ENCODE measurements at places on chromosomes 2 and 18.

DNA sequence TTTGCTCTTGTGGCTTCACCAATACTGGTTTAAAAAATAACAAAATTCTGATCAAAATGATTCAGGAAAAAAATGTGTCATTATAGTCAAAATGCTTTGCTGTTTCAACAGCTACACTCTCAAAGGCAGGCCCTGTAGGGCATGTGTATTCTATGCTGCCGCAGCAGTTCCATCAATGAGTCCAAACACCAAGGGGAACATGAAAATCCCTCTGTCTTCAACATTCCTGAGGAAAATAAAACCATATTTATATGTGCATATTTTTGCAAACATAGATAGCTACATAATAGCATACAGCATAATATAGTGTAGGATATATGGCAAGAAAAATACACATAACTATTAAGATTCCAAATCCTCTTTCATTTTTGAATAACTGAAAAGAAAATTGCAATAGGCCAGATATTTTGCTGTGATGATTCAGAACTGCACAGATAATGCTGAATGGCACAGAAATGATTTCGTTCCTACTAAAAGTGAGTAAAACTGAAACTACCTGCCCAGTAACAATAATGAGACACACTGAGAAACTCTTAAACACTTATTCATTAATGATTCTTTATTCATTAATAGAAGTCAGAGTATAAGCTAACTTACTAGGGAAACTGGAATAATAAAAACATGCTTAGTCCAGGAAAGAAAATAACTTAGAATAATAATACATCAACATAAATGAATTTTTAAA lies 343.8 kb downstream of the SUCLG1 start:
- no peak for DNase-seq

DNA sequence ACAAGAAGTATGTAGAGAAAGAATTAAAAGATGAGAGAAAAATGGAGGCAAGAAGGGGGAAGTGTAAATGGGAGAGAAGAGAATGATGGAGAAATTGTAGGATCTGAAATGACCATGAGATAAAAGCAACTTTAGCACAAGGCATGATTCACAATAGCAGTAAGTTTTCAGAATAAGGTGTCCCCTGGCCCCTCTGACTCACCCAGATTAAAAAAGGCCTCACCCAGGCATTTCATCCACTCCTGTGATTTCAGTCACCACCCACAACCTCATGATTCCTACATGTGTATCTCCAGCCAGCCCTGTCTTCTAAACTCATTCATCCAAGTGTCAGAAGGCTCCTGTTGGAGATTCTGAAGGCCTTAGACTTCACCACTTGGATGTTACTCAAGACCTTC lies 56.6 kb downstream of the SP100 start:
- DNase-seq = no peak

- DNase-seq = no peak
Observed at GRCh38 chr2:204278454-204278853, 266.8 kb upstream of the PARD3B start.

GRCh38 chr2:2812117-2812516 lies 481.0 kb upstream of the MYT1L start:
- no peak for DNase-seq

DNA sequence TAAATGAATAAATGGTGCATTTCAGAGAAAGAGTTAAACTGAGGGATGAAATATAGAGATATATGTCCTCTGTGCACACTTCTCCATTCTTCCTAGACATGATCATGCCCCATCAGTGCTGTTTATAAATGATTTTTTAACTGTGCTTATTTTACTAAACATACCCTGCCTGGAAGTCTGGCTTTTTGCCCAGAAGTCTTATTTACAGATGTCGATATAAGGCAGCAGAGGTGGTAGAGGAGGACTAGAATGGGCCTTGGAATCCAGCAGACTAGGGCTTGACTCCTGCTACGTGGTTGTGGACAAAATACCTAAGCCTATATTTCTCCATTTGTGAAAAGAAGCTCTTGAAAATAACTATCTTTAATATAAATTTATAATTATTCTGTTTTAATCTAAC lies 355.5 kb downstream of the RAD51AP2 start:
- DNase-seq = no peak

GRCh38 chr2:83561592-83561991 lies 897.5 kb downstream of the SUCLG1 start:
- DNase-seq = no peak

GRCh38 chr2:197212344-197213262 lies 98.0 kb downstream of the ANKRD44 start:
- no peak for DNase-seq

- no peak for DNase-seq
Observed at GRCh38 chr18:44033144-44033701, 647.5 kb upstream of the SETBP1 start.

GRCh38 chr2:60385648-60386047 lies 167.8 kb downstream of the BCL11A start:
- DNase-seq = no peak

DNA sequence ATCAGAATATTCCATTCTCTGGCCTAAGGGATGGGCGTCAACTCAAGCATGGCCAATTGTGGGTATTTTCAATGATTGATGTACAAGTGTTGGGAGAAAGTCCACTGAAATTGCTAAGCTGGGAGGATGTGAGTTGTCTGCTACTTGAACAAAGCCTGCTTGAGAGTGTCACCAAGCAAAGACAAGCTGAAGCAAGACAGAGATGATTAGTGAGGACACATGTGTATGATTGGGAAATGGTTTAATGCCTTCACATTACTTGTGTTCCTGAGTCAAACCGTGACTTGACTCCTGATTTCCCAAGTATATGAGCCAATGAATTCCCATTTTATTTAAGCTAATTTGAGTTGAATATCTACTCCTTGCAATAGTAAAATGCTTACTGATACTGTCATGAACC lies 23.7 kb upstream of the NRP2 start:
- no peak for DNase-seq

DNA sequence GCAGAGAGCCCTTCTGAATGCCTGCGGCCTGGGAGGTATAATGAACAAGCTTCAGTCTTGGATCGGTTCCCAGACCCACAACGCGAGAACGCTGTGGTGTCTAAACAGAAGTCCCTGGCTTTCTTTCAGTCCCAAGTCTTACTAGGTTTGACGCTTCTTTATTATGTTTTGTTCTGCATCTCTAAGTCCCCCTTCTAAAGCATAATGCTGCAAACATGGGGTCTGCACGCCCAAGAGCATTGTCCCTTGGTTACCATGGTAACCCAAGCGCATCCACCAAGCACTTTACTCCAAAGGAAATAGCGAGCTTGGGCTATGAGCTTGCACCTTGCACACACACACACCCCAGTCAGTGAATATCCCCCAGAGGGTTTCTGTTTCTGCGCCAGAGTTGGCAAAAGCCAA lies 193.7 kb downstream of the INO80D start:
- no peak for DNase-seq

GRCh38 chr2:9771481-9772017 lies 71.7 kb upstream of the TAF1B start:
- no peak for DNase-seq

GRCh38 chr2:172847188-172847587 lies 111.5 kb downstream of the RAPGEF4 start:
- DNase-seq = no peak

GRCh38 chr2:231052494-231053451 lies 3.9 kb upstream of the PSMD1 start:
- peak; percentile 55 for DNase-seq

- no peak for DNase-seq
Observed at GRCh38 chr2:179981085-179981484, 26.0 kb downstream of the CWC22 start.

DNA sequence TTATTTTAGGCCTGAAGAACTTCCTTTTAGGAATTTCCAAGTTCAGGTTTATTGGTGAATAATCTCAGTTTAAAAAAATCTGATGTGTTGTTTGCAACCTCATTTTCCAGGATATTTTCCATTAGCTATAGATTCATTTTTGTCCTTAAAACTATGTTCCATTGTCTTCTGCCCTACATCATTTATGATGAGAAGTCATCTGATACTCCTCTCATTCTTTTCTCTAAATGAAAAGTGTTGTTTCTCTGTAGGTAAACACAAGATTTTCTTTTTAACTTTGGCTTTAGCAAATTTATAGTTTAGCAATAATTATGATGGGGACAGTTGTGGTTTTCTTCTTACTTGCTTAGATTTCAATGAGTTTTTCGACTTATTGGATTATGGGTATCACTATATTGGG lies 427.3 kb downstream of the DCDC2C start:
- no peak for DNase-seq

- no peak for DNase-seq
Observed at GRCh38 chr2:154133823-154134222, 262.1 kb downstream of the GALNT13 start.

- DNase-seq = no peak
Observed at GRCh38 chr2:215427585-215427984, 8.3 kb downstream of the FN1 start.

DNA sequence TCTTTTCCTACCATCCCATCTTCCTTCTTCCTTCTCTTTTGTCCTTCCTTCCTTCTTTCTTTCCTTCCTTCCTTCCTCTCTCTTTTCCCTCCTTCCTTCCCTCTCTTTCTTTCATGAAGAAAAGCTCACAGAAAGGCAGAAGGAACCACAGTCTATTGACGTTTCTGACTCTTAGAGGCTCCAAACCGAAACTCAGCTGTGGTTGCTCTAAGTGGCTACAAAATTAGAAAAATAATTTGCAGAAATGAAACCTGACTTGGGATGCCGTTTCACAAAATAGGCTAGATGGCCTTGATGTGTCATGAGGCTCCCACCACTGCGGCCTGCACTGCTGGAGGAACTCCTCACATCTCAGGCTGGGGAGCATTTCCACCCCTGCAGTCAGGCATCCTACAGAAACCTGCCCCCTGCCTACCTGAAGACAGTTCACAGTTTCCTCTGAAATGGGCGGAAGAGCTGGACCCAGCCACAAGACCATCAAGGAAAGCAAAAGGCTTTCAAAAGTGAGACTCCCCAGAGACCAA lies 165.6 kb downstream of the SMAD7 start:
- DNase-seq = no peak

DNA sequence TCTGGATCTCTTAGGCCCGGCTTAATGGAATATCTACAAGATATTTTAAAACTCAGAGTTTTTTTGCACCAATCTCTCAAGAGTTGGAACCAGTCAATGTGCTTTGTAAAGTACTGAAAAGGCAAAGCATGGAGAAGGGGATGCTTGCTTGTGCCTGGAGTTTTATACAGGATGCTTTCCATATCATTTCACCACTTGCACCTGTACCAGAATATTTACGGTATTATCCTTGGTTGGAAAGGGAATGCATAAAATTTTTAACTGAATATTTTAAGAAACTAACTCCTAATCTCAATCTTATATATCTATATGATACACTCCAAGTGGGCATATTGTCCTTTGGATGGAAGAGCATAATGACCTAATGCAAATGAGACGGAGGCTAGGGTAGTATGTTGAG lies 318.7 kb downstream of the CLIP4 start:
- DNase-seq = no peak

DNA sequence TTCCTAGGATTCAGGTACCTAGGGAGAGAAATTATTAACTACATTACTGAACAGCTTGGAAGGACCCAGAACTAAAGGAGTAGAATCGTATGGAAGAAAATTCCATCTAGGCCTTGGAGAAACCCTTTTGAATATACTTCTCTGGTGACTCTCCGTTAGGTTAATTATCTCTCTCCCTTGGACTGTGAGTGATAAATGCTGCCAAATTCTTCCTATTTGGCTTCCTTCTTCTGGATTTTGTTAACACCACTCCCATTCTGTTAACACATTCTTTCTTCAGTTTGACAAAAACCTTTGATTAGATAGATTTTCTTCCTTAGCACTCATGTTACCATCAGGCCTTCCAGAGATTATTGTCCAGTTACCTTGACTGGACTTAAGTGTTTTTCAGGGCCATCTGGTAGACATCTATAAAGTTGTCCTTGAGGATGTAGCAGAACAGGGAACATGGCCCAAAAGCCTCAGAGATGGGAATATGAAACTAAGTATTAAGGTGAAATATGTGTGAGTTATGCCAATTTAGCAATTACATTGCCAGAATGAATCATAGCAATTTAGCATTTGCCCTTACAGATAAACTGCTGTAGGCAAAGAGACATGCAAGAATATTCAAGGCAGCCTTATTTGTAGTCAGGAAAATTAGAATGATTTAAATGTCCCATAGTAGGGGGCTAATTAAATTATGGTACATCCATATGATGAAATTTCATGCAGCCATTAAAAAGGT lies 6.7 kb downstream of the CYP27A1 start:
- no peak for DNase-seq

DNA sequence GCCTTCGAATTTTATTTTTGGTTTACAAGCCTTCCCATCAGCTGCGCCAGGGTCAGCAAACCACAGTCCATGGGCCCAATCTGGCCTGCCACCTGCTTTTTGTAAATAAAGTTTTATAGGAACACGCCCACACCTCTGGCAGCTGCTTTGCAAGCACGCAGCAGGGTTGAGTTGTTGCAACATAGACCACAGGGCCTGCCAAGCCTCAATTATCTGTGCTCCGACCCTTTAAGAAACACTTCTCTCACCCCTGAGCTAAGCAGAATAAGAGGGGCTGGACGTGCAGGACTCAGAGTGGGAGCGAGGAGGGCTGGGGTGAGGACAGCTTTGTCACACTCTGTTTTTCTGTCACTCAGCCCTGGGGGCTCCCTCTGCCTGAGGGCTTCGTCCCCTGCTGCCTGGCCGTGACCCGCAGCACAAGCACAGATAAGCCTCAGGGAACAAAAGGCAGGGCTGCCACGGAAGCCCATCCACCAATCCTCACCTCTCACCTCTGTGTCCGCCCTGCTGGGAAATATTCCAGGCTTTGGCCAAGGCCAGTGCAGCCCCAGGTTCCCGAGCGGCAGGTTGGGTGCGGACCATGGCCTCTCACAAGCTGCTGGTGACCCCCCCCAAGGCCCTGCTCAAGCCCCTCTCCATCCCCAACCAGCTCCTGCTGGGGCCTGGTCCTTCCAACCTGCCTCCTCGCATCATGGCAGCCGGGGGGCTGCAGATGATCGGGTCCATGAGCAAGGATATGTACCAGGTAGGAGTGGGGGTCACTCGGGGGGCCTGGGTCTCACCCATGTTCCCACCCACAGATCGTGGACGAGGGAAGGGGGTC lies at the start of gene AGXT:
Gene AGXT (plus strand): TSS at position 539 of the 823 bp plus-strand sequence. CDS start 42 bp downstream, at position 581.
- DNase-seq = no peak

GRCh38 chr2:107028661-107029060 lies 142.7 kb upstream of the ST6GAL2 start:
- DNase-seq = no peak

GRCh38 chr2:203280428-203281064 lies 41.7 kb downstream of the CYP20A1 start:
- no peak for DNase-seq

All from activated CD8-positive, alpha-beta memory T cell treated with anti-CD3 and anti-CD28 coated beads for 4 hours (primary cell).